ENCODE measurements at places on chromosomes 4 and X.

DNA sequence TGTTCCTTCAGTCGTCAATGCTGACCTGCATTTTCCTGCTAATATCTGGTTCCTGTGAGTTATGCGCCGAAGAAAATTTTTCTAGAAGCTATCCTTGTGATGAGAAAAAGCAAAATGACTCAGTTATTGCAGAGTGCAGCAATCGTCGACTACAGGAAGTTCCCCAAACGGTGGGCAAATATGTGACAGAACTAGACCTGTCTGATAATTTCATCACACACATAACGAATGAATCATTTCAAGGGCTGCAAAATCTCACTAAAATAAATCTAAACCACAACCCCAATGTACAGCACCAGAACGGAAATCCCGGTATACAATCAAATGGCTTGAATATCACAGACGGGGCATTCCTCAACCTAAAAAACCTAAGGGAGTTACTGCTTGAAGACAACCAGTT, 12.6 kb downstream of the TLR8 start:
- DNase-seq: no peak
- no peak overlapping the region for H3K4me3 ChIP-seq

DNA sequence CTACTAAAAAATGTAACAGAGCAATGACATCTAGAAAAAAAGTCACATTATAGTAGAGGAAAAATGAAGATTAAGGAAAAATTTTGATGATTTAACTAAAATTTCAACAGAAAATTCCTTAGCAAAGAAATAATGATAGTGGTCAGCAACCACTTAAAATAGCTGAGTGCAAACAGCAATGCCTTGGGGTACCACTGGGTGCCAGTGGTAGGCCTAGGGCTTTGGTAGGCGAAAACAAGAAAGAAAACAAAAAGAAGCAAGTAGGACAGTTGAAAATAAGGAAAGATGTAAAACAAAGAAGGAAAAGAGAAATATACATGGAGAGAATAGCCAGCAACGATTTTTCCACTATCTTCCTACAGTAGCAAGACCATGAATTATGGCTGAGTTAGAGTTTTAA, 313.5 kb upstream of the IRS4 start:
- no peak overlapping the region for H3K4me3 ChIP-seq
- H3K27me3 ChIP-seq: no peaks in the 10 kb centered on the region
- DNase-seq: no peak
- no peak overlapping the region for H3K27ac ChIP-seq

GRCh38 chr4:146648461-146648783, 9.7 kb downstream of the POU4F2 start:
- H3K4me1 ChIP-seq: no peaks in the 10 kb centered on the region
- peaks cover 4% of the 10 kb centered on the region for H3K27me3 ChIP-seq
- no peaks in the 10 kb centered on the region for H3K36me3 ChIP-seq
- DNase-seq: no peak
- no peak overlapping the region for H3K27ac ChIP-seq

- no peaks in the 10 kb centered on the region for H3K4me1 ChIP-seq
- H3K27me3 ChIP-seq: no peaks in the 10 kb centered on the region
- DNase-seq: peak; percentile 81
Measured at GRCh38 chr4:129362691-129363274, 266.8 kb downstream of the C4orf33 start.

- no peaks in the 10 kb centered on the region for H3K27me3 ChIP-seq
- no peak overlapping the region for H3K27ac ChIP-seq
- H3K4me1 ChIP-seq: no peaks in the 10 kb centered on the region
- H3K4me3 ChIP-seq: no peak overlapping the region
- H3K36me3 ChIP-seq: no peaks in the 10 kb centered on the region
Measured at GRCh38 chrX:129000797-129001196, 522.5 kb downstream of the SMARCA1 start.

GRCh38 chr4:2963966-2964471, 648 bp downstream of the GRK4 start:
- peak overlapping the region; percentile 96 for H3K4me3 ChIP-seq
- peak overlapping the region; percentile 90 for H3K27ac ChIP-seq
- peaks cover 24% of the 10 kb centered on the region for H3K4me1 ChIP-seq
- H3K27me3 ChIP-seq: no peaks in the 10 kb centered on the region
- peak; percentile 54 for DNase-seq

DNA sequence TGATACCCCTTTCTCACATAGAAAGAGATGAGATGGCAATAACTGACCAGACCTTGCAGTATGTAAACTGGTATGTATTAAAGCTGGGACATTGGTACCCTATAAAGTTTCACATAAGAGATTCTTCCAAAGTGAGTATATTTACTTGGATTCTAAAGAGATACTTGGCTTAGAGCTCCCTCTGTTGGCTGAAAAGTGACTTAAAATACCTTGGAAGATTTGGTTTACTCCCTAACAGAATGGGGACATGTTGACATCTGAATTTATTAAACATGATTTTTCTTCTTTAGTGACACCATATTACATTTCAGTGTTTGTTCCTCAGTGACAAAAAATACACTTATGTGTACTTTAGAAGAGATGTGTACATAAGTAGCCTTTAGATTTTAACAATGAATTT, 47.9 kb upstream of the RGN start:
- DNase-seq: no peak
- H3K4me3 ChIP-seq: no peak overlapping the region
- no peak overlapping the region for H3K27ac ChIP-seq
- no peaks in the 10 kb centered on the region for H3K27me3 ChIP-seq
- no peaks in the 10 kb centered on the region for H3K4me1 ChIP-seq

DNA sequence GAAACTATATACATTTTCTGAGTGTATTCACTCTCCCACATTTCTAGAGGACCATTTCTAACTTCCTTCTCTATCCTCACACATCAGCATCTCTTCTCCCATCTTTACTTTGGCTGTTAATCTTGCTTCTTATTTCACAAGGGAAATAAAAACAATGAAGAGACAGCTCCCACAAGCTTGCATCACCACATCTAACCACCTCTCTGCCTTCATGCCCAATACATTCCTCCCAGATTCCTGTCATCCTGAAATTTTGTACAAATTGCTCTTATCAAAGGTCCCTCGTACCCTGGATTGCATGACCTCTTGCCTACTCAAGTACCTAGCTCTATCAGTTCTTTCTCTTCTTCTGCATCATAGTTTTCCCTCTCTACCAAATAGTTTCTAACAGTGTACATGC, 215.2 kb downstream of the ANTXR2 start:
- H3K27ac ChIP-seq: no peak overlapping the region
- no peaks in the 10 kb centered on the region for H3K27me3 ChIP-seq
- H3K36me3 ChIP-seq: no peaks in the 10 kb centered on the region
- no peaks in the 10 kb centered on the region for H3K4me1 ChIP-seq

GRCh38 chr4:14783011-14783877, 219.0 kb upstream of the CPEB2 start:
- H3K27ac ChIP-seq: no peak overlapping the region
- no peaks in the 10 kb centered on the region for H3K27me3 ChIP-seq
- no peak overlapping the region for H3K4me3 ChIP-seq
- H3K4me1 ChIP-seq: no peaks in the 10 kb centered on the region

DNA sequence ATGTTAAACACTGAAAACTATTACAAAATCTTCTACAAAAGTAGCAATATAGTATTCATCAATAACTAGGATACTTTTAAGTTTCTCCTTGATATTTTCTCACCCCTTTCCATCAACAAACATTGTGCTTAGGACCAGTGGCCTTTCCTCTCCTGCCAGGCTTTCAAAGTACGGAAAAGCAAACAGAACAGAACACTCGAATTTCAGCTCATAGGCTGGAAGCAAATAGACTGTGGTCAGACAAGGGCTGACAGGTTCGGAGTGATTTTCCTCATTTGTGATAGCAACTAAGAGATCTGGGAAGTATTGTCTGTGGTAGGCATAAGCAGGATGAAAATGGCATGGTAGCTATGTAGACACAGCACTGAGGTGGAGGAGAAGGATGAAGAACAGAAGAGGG, 68.6 kb upstream of the SORBS2 start:
- H3K36me3 ChIP-seq: no peaks in the 10 kb centered on the region
- peaks cover 19% of the 10 kb centered on the region for H3K4me1 ChIP-seq
- no peak overlapping the region for H3K4me3 ChIP-seq
- H3K27ac ChIP-seq: no peak overlapping the region

- H3K4me3 ChIP-seq: no peak overlapping the region
- H3K27me3 ChIP-seq: no peaks in the 10 kb centered on the region
- no peaks in the 10 kb centered on the region for H3K36me3 ChIP-seq
- H3K27ac ChIP-seq: no peak overlapping the region
Measured at GRCh38 chr4:150583287-150584110, 1.5 kb downstream of the MAB21L2 start.

DNA sequence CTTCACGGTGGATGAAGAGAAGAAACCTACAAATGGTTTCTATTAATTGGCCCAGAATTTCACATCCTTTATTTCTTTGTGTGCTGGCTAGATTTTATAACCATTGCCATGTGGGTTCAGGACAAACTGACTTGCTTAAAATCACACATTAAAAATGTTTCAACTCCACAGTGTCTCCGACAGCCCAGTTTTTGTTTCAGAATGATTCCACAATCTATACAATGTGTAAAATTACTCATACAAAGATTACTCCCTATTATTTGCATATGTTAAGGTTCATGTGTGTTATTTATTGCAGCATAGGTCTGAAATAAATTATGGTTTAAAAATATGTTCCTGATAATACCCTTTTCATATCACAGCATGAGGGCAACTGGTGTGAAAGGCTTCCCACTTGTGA, 20.6 kb downstream of the DCHS2 start:
- H3K27me3 ChIP-seq: no peaks in the 10 kb centered on the region
- no peak for DNase-seq
- no peak overlapping the region for H3K4me3 ChIP-seq
- no peaks in the 10 kb centered on the region for H3K4me1 ChIP-seq
- H3K36me3 ChIP-seq: no peaks in the 10 kb centered on the region
- no peak overlapping the region for H3K27ac ChIP-seq

DNA sequence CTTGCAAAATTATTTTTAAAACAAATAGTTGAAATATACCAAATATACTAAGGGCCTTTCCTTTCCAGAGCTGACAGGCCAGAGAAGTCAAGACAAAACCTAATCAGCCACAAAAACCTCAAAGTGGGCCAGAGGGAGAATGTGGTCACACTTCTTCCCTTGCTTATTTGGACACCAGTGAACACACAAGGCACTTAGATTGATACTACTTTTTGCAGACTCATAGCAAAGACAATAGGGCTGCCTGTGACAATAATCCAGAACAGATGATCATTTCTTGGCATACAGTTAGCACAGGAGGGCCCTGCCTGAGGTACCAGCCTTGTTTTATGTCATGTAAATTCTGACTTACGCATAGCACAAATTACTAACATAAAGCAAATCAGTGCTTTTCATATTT, 215.7 kb upstream of the NEIL3 start:
- no peaks in the 10 kb centered on the region for H3K4me1 ChIP-seq
- no peak overlapping the region for H3K27ac ChIP-seq
- H3K27me3 ChIP-seq: no peaks in the 10 kb centered on the region
- H3K4me3 ChIP-seq: no peak overlapping the region

GRCh38 chr4:142850478-142850877, 4.4 kb upstream of the INPP4B start:
- H3K36me3 ChIP-seq: no peaks in the 10 kb centered on the region
- H3K4me1 ChIP-seq: peaks cover 17% of the 10 kb centered on the region
- H3K27me3 ChIP-seq: no peaks in the 10 kb centered on the region
- no peak overlapping the region for H3K4me3 ChIP-seq
- no peak for DNase-seq

DNA sequence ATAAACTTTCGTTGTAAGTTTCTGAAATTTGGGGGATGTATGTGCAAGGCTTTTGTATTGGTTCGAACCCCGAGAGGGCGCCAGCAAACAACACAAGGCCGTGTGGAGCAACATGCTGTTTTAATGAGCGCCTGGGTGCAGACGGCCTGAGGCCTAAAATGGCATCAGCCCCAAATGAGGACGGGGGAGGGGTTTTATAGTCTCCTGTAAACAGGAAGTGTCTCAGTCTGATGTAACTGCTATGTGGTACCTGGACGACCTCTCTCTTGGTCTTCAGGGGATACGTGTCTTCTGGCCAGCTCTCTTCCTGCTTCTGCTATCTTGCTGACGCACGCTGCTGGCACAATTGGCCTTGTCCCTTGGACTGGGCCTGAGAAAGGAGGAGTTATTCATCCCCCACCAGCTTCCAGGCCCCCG, 1348.0 kb downstream of the ADGRL3 start:
- H3K4me1 ChIP-seq: no peaks in the 10 kb centered on the region
- H3K27ac ChIP-seq: no peak overlapping the region

- no peaks in the 10 kb centered on the region for H3K27me3 ChIP-seq
- no peak overlapping the region for H3K4me3 ChIP-seq
- DNase-seq: no peak
Measured at GRCh38 chr4:112316360-112316759, 19.2 kb downstream of the ALPK1 start.

- H3K4me1 ChIP-seq: peaks cover 19% of the 10 kb centered on the region
- no peak for DNase-seq
- H3K36me3 ChIP-seq: no peaks in the 10 kb centered on the region
- no peak overlapping the region for H3K4me3 ChIP-seq
- H3K27ac ChIP-seq: no peak overlapping the region
Measured at GRCh38 chr4:174460684-174461083, 61.6 kb downstream of the HPGD start.

GRCh38 chr4:74111990-74112389, 13.0 kb upstream of the CXCL2 start:
- no peak overlapping the region for H3K4me3 ChIP-seq
- peak overlapping the region; percentile 7 for H3K27ac ChIP-seq
- no peak for DNase-seq
- peaks cover 29% of the 10 kb centered on the region for H3K4me1 ChIP-seq
- no peaks in the 10 kb centered on the region for H3K36me3 ChIP-seq

DNA sequence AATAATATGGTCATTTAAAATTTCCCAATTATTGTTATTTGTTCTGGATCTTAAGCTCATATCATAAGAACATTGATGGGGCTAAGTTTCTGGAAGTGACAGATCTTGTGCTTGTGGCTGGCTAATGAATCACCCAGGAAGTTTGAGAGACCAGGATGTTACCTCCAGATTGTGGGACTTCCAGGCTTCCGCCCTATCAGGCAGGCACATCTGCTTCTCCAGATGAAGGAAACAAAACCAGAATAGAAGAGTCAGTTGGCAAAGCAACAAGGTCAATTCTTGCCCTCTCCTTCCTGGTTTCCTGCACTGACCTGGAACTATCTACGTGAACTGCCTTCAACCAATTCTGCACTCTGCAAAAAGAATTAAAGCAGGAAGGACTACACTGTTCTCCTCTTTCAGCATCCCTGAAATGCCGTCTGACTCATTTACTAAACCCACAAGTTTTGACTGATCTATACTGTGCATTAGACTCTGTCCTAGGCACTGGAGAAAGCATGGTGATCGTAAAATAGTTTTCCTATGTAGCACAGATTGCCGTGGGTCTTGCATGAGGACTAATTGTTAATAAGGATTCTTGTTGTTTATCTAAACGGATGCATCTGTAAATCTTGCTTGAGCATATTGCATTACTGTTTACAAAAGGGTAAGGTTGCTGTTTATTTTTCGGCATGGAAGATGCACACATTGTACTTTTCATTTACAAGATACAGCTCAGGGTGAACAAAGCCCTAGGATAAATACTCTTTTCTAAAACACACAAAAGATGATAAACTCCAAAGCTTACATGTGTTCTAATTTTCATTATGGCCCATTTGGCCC, 74.6 kb downstream of the AMELX start:
- no peak overlapping the region for H3K27ac ChIP-seq
- DNase-seq: no peak
- no peaks in the 10 kb centered on the region for H3K36me3 ChIP-seq
- no peaks in the 10 kb centered on the region for H3K4me1 ChIP-seq

- H3K4me1 ChIP-seq: no peaks in the 10 kb centered on the region
- no peaks in the 10 kb centered on the region for H3K36me3 ChIP-seq
- no peaks in the 10 kb centered on the region for H3K27me3 ChIP-seq
- no peak overlapping the region for H3K4me3 ChIP-seq
Measured at GRCh38 chr4:108160741-108161352, 7.9 kb downstream of the LEF1 start.

GRCh38 chr4:99927566-99927965, 18.9 kb downstream of the DNAJB14 start:
- H3K36me3 ChIP-seq: no peaks in the 10 kb centered on the region
- H3K27me3 ChIP-seq: no peaks in the 10 kb centered on the region
- H3K4me3 ChIP-seq: no peak overlapping the region
- H3K4me1 ChIP-seq: no peaks in the 10 kb centered on the region
